Peyer's patch (tissue), 4 donors: ENCODE measurements at places on chromosomes 13 and 19. TPM values are rescaled to one million over a fixed set of nuclear protein-coding genes. Genes with fewer than 3 reads are reported as not detected.

GRCh38 chr13:102870677-102871415, 25.0 kb downstream of the ERCC5 start:
- H3K4me1 ChIP-seq = peaks cover 10% of the 10 kb centered on the region
- H3K27me3 ChIP-seq = no peaks in the 10 kb centered on the region
- H3K27ac ChIP-seq = no peak overlapping the region
- H3K4me3 ChIP-seq = no peak overlapping the region

DNA sequence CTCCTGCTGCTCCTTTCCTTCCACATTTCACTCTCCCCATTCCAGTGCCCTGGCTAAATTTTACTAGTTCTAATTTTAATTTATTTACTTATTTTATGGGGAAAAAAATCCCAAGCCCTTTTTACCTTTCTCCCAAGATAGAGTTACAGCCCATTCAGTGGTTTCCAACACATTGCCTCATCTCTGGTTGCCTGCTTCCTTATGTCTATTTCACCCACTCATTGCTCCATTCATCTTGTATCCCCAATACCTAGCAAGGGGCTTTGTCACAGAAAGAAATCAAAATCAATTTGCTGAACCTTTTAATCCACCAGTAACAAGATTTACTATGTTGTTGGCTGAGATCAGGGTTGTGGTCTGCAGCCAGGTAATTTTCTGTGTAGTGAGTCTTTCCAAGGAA, 55.9 kb downstream of the LHFPL6 start:
- no peaks in the 10 kb centered on the region for H3K36me3 ChIP-seq
- no peaks in the 10 kb centered on the region for H3K4me1 ChIP-seq
- DNase-seq = no peak
- no peak overlapping the region for H3K4me3 ChIP-seq
- H3K27me3 ChIP-seq = no peaks in the 10 kb centered on the region
- no peak overlapping the region for H3K27ac ChIP-seq

DNA sequence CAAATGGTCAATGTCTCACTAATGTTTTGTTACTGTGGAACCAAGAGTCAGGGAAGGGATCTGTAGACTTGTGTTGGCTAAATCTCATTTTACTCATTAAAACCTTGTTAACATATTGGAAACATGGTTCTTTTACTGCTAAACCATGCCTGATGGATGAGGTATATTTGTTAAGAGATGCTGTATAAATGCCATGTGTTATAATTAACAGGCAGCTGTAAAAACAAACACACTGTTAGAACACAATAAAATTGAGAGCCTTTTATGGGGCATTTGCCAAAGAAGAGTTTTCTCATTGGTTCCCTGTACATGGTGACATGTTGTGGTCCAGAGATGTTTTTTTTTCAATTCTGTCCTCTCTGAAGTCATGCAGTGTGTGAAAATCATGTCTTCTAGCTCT, 121.9 kb downstream of the ESD start:
- H3K27me3 ChIP-seq = no peaks in the 10 kb centered on the region
- DNase-seq = no peak
- no peaks in the 10 kb centered on the region for H3K4me1 ChIP-seq

Gene FCER2
- not detected for total RNA-seq

- DNase-seq = no peak
- no peak overlapping the region for H3K27ac ChIP-seq
- H3K4me1 ChIP-seq = no peaks in the 10 kb centered on the region
- H3K27me3 ChIP-seq = no peaks in the 10 kb centered on the region
Measured at GRCh38 chr19:31173991-31174390, 175.2 kb downstream of the TSHZ3 start.

GRCh38 chr13:53189162-53189561, 160.5 kb downstream of the OLFM4 start:
- H3K27ac ChIP-seq = no peak overlapping the region
- no peaks in the 10 kb centered on the region for H3K27me3 ChIP-seq
- DNase-seq = no peak
- H3K4me1 ChIP-seq = no peaks in the 10 kb centered on the region
